A172 (cell line): ENCODE measurements at places on chromosomes 13 and 19.

GRCh38 chr19:41089959-41090358 is 1.7 kb downstream of the CYP2A13 start:
- no peak for DNase-seq

- no peak for DNase-seq
These were observed 469.4 kb downstream of the KLF12 start for GRCh38 chr13:73664851-73665250.

DNA sequence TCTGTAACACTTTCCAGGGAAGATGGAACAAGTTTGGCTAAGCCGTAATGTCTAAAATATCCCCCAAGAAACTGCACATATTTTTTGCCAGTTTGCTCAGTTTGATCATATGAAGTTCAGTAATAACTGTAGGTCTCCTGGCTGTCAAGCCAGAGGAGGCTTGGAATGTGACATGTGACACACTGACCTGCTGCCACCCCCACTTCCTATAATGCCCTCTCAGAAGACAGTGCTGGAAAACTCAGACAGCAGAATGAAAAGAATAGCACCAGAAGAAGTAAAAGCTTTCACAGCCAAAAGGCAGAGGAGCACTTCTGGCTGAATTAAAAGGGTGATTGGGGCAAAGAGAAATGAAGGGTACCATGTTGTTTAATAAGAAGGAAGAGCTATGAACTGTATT is 67.4 kb upstream of the UBAC2 start:
- DNase-seq: no peak

- no peak for DNase-seq
These were observed 49.3 kb downstream of the NDFIP2 start for GRCh38 chr13:79530270-79530669.

DNA sequence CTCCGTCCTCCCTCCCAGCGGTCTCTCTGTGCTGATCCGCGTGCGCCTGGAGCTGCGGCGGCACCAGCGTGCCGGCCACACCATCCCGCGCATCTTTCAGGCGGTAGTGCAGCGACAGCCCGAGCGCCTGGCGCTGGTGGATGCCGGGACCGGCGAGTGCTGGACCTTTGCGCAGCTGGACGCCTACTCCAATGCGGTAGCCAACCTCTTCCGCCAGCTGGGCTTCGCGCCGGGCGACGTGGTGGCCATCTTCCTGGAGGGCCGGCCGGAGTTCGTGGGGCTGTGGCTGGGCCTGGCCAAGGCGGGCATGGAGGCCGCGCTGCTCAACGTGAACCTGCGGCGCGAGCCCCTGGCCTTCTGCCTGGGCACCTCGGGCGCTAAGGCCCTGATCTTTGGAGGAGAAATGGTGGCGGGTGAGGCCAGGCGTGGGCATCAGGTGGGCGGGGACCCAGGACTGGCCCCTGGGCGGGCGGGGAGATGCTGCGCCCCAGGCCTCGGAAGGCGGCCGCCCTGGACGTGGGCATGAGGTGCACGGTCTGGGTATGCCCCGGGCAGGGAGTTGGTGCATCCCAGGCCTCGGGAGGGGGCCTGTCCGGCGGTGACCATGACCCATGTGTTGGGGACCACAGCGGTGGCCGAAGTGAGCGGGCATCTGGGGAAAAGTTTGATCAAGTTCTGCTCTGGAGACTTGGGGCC is 16.4 kb downstream of the SLC27A1 start:
- no peak for DNase-seq

GRCh38 chr19:5698635-5699422 is 8.7 kb downstream of the RPL36 start:
- DNase-seq: no peak

- DNase-seq: no peak
These were observed 91.1 kb downstream of the RNASEH2B start for GRCh38 chr13:51000571-51001260.

DNA sequence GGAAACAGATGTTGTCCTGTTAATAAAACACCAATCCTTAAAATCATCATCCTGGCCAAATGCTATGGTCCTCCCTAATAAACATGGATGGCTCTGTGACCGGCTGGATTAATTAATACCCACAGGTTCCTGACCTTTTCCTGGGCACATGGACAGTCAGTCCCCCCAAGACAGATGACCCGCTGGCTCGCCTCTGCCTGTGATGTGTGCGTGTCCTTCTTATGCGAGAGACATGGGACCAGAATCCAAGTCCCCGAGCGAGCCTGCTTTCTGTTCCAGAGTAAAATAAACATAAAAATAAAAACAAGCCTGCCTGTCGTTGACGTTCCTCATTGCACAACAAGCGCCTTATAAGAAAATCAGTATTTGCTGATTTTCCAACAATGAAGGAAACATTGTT is 378.3 kb upstream of the TSHZ3 start:
- DNase-seq: no peak
